Activated naive CD4-positive, alpha-beta T cell (primary cell): ENCODE measurements at places on chromosomes 11 and 22.

- DNase-seq, result no peak
These were observed 20.7 kb downstream of the ELF5 start for GRCh38 chr11:34492806-34493414.

- DNase-seq, result no peak
These were observed 44.1 kb downstream of the MYH9 start for GRCh38 chr22:36343720-36344105.

- no peak for DNase-seq
These were observed 152.7 kb downstream of the CRYBB2 start for GRCh38 chr22:25372000-25372595.

DNA sequence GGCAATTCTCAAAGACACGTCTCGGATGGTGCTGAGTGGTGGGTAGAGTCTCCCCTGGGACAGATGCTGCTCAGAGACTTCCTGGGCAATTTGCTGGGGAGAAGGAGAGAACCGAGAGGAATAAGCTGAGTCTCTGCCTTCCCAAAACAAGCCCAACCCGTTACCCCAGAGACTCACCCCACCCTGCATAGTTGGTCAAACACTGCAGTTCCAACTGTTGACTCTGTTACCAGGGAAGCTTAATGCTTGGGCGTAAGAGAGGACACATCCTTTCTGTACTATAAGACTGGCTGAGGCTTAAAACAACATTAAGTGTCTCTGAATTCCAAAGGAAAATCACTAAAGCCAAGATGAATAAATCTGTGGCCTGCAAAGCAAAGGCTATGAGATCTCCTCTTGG is 68.1 kb downstream of the CCDC81 start:
- no peak for DNase-seq

DNA sequence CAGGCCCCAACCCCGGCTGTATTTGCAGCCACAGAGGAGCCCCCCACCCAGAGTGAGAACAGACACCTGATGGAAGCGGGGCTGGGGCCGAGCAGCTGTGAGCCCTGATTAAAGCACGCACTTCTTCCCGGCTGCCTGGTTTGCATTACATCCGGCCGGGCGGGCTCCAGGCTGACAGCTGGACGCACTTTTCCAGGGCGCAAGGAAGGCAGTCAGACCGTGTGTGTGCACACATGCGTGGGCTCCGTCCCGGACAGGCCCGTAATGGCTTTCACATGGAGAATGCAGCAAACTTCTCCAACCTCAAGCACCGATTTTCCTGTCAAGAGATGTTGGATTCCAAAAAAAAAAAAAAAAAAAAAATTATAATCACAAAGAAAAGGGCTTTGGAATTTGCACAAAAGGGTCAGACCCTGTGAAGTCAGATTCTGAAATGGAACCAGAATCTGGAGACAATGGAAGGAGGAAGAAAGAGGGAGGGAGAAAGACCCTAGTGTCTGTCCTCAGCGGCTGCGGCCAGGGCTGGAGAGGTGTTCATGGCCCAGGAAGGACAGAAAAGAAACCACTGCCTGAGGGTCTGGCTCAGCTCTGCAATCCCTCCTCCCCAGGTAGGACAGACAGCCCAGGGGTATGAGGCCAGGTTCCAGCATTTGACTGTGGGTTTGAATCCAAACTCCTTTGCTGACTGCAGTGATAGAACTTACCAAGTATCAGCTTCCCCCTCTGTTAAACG is 365.5 kb downstream of the MN1 start:
- DNase-seq, result no peak

GRCh38 chr11:71202598-71202944 is 49.8 kb downstream of the SHANK2 start:
- no peak for DNase-seq

DNA sequence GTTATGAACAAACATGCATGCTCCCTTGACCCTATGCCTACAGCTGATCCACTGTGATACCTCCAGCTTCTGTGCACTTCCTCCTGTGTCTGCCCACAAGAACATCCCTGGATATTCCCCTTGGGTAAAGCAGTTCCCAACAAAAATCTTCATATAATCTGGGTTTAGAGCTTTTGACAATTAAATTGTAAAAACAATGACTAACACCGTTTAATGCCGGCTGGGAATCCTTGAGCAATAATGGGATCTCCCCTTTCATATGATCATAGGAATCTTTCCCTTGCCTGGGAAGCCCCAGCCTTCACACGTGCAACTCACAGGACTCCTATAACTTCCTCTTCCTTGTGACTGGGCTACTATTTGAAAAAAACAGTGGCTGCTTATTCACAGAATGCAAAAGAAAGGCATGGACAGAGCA is 6.3 kb upstream of the ZC3H12C start:
- DNase-seq, result no peak

DNA sequence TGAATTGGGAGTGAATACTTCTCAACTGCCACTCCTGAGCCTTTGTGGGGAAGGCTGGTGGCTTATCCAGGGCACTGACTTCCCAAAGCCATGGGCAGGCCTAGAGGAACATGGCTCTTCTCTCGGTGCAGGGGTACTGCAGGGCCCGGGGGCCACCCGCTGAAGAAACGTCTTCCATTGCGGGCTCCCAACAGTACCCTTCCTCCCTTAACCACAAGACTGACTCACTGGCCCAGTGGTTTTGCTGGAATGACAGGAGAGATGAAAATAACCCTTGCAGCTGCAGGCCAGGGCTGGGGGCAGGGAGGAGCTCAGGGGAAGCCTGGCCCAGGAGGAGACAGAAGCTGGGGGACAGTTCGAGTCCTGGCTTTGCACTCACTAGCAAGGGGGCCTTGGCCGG is 13.5 kb downstream of the TXN2 start:
- no peak for DNase-seq

DNA sequence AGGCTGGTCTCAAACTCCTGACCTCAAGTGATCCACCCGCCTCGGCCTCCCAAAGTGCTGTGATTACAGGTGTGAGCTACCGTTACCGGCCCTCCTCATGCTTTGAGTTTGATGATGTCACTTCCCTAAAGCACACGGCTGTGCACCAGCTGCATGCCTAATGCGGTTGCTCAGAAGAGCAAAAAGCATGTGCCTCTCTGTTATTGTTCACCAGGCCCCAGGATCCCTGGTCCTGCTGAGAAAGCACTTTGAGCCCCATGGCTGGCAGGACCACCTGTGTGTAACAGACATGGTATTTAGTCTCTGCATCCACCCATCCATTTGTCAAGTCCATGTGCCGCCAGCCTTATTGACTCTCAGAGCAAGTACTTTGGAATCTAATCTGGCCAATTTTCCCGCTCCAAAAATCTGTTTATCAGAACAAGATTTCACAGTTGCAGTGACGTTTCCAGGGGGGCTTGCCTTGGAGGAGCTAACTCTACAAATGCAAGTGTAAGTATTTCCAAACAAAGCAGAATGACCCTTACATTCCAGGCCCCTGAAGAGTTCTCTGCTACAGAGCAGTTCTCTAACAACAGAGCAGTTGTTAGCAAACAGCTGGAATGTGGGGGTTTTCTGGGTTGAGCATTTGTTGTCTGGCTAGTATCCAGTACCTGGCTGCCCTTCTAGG is 89.4 kb downstream of the LDLRAD3 start:
- DNase-seq, result no peak

GRCh38 chr22:24009227-24010017 is 1.7 kb upstream of the CABIN1 start:
- DNase-seq, result no peak

DNA sequence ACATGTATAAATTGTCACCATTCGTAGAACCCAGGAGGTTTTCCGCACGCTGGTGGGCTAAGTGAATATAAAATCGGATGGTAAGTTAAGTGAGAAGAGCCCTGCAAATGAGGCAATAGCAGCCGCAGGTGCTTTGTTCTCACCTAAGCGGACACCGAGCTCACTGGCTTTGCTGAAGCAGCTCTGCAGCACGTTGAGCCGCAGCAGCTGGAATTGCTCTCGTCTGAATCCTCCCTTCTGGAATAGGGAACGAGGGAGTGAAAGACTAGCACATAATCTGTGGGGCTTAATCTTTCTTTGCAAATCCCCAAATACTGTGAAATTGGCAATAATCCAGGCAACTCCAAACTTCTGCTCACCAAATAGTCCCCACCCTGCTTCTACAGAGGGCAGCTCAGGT is 488.1 kb downstream of the NTM start:
- DNase-seq, result no peak

DNA sequence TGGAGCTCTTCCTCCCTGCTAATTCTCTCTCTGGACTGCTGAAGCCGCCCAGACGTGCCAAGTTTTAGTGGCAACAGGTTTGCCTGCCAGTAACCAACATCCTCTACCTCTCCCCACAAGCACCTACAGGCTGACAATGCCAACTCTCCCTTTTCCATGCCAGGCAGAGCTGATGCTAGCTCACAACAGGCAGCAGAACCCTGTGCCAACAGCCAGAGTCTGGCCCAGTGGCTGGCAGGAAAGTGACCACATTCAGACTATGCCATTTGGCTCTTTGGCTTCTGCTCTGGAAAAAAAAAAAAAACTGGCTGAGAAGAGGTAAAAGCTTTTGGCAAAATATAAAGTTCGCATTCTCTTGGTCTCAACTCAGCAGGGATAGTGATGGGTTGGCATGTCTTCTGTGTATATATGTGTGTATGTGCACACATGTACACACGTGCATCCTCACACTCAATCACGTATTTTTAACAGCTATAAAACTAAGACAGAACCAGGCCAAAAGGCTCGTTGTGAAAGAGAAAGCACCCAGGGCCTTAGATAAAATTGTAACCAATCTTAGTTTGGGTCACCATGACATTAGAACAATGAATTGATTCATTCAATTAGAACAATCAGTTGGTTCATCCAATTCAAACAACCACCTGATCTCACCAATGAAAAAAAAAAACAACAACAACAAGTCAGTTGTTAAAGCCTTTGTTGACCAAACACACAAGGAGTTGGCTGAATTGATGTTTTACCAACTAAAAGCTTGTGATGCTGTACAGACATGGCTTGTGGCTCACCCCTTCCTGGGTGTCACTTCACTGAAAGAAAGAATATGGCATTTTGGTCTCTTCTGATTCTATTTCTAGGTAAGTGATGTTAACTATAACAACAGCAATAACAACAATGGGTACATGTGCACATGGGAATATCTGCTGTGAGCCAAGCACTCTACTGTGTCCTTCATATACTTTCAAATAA is 48.6 kb downstream of the TRIM29 start:
- no peak for DNase-seq

DNA sequence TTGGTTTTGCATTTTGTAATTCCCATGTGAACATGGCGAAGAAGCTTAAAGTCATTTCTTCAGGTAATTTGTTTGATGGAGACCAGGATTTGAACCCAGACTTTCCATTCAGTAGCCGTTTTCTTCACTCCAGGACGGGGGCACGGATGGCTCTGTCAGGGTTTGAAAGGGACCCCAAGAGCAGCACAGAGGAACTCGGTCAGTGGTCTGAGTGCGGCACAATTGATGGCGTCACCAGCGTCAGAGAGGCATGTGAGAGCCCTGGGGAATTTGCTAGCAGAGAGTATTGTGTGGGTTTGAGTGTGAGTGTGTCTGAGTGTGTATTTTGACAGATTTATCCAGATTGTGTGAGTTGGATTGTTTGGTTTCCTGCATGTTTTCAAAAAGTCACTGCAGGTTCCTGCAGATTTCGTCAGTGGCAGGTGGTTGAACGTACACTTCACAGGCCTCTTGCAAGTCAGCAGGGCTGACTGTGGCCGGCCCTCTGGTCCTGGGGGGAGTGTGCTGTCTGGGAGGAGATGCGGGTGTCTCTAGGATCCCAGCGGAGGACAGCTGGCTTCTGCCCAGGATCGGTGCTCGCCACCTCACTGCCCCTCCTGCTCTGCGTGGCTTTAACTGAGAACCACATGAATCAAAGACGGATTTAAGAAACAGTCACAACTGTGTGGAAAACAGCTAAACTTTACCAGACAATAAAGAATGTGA is 199.3 kb downstream of the TBC1D22A start:
- DNase-seq, result no peak

DNA sequence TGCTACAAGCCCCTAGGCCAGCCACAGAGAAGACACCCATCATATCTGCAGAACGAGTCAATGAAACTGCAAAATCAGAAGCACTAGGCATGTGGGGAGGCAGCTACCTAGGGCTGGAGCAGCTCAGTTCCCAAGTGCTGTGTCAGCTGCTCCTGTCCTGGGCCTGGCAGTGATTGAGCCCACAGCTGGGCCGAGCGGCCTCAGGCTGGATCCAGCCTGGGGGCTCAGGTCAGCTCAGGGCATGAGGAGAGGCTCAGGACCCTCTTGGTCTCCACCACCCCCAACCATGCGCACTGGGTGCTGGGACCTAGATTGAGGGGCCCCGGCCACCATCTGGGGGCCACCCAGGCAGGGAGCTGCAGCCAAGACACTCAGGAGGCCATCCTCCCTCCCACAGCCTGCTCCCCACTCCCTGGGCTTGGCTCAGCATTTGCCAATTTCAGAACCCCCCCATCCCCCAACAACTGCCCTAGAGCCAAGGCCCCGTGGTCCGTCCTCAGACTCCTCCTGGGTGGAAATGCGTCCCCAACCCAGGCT is 2.4 kb upstream of the TNNT3 start:
- DNase-seq, result no peak

DNA sequence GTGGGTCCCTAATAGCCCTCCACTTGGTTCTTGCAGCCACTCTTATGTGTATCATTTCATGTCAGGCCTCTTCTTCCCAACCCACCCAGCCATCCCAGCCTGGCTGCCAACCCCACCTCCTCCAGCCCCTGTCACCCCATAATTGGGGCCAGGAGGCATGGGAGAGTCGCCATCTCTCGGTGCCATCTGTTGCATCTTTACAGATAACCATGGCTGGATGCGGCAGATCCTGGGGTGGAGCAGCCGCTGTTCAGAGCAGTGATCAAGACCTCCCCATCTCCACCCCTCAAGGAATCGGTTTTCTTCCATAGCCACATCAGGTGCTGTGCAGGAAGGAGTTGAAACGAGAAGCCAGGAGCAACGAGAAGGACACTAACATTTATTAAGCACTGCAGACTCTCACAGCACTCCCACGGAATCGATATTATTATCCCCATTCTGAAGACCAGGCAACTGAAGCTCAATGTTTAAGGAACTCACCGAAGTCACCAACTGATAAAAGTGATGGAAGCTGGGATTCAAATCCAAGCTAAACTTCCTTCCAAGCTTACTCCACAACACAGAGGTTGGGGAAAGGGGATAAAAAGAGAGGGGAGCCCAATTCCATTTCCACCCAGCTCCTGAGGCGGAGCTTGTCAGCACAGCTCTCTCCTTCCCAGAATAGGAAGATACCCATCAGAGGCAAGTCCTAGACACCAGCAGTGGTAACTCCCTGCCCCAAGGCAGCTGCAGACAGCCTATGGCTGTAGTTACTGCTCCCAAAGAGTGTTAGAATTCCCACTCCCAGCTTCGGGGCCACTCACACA is 2.7 kb downstream of the SLC43A1 start:
- DNase-seq, result no peak

- no peak for DNase-seq
These were observed 2.1 kb downstream of the USP28 start for GRCh38 chr11:113873236-113873626.

- no peak for DNase-seq
These were observed 4.8 kb downstream of the BEST1 start for GRCh38 chr11:61954851-61955421.
